ENCODE measurements at places on chromosomes 6 and 20.

DNA sequence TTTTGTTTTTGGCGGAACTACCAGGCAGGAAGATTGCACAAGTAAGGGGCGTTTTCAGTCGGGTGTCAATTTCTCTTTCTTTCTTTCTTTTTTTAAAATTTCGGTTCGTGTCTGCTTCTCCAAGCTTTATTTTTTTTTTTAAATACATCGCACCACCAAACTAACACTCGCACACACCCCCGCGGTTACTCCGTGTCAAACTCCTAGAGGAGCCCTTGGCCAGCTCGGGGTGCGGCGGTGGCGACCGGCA is 338 bp downstream of the UTRN start:
- no peak for DNase-seq

- no peak for DNase-seq
Observed at GRCh38 chr20:16423311-16424212, 149.7 kb downstream of the KIF16B start.

- no peak for DNase-seq
Observed at GRCh38 chr6:109087661-109088264, 6.9 kb downstream of the SESN1 start.

DNA sequence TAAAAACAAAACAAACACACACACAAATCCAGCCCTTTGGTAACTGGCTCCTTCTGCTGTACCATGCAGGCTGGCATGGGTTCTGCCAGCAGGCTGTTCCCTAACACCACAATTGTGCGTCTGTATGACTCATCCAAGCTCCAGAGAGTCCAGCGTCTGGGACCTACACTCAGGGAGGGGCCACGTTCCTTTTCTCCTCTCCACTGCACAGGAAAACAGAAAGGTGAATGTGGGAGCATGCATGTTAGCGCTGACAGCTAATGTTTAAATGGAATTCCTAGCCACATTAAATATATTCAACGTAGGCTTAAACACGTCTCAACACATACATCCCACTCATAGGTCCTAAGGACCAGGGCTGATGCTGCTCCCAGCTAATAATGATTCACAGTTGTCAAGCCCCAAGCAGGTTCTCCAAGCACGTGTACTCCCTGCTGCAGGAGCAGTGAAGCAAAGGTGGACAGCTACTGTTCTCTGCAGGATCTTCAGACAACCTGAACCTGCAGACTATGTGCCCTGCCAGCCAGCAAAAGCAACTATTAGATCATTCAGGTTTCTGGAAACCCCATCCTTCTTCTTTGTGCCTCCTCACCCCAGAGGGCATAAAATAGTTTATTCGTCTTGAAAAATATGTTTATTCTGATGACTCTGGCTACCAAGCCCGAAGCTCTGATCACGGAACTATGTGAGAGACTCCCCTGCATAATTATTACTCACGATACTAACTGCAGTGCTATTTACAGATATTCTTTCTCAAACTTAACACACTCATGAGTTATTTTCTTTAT is 20.9 kb downstream of the MAP1LC3A start:
- DNase-seq = no peak

GRCh38 chr6:120918137-120918536 is 416.1 kb downstream of the TBC1D32 start:
- no peak for DNase-seq

DNA sequence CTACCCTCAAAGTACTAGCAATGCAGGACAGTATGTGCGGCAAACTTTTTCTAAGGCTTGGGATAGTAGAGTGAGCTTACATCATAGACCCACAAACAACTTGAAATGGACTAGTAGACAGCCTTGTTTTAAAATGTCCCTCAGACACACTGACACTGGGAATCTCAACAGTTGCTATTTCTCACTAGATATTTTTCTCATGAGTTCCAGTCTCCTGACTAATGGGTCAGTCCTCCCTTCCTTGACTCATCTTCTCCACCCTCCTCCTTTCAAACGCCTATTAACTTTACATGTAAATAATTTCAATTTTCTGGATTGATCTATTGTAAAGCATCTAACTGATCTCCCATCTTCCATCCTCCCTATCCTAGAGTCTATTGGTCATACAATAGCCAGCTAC is 308.3 kb upstream of the PREP start:
- no peak for DNase-seq

DNA sequence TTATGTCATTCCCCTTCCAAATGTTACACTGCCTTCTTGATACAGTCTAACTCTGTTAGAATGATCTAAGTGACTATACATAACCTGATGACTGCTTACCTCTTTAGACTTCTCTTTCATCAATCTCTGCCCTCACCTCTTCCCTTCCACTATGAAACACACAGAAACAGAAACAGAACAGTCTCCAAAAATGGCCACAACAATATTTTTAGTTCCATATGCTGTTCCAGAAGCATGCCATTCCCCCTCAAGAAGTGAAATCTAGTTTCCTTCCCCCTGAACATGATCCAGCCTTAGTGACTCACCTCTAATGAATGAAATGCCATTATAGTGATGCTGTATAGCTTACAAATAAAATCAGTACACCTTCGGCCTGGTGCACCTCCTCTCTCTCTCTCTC is 229.3 kb upstream of the TENT5A start:
- DNase-seq = no peak

DNA sequence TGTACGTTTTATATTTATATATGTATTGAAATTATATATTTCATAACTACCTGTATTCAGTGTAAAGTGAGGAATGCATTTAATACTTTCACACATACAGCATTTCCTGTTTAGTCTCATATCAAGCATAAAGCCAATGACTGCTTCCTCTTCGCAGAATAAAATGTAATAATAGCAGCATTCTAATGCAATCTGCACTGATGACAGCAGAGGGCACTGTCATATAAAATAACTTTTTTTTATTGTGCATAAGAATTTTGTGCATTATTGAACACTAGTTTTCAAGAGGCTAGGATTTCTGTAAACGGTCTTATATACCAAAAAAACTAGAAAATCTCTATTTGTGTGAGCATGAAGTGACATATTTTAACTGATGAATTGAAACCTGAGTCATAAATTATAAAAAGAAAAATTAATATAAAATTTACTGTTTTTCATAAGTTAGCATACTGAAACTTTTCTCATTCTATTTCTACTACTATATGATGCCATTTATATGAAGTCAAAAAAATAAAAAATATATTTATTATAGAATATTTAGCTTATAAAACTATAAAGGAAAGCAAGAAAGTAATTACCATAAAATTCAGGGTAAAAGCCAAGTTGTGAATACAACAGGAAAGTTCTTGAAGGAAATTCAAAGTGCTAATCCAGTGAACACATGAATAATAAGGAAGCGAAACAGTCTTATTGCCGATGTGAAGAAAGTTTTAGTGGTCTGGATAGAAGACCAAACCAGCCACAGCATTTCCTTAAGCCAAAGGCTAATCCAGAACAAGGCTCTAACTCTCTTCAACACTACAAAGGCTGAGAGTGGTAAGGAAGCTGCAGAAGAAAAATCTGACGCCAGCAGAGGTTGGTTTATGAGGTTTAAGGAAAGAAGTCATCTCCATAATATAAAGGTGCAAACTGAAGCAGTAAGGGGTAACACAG is 36.3 kb downstream of the RNF146 start:
- no peak for DNase-seq

DNA sequence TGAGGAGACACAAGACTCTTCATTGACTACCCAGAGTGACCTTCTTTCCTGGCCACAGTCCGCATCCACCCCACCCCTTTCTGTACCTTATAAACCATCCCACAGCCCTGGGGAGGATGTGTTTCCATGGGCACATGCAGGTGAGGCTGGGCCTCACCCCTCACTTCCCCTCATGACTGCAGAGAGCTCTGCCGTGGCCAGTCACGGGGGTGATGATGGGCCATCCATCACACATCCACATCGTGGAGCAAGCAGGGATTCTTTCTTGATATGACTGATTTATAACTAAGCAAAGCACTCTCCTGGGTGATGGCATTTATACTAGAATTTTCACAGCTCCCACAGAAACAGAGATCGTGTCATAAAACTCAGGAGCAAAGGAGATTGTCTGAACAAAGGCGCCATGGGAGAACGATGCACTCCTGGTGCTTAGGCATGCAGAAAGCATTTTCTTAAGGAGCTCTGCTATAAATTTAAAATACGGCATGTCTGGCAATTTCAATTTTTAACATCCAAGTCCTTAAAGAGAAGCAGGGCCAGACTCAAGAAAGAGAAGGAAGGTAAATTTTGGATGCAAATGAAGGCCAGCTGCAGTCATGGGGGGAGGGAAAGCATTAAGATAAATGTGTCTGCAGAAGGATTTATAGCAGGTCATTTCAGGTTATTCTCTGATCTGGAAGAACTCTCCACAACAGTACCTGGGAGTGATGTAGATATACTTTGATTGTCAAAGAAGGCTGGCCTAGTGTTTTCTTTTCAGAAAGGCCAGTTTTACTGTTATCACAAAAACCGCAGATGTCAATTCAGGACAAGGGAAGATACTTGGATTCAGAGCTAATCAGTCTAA is 777.0 kb downstream of the C6orf118 start:
- DNase-seq = no peak

DNA sequence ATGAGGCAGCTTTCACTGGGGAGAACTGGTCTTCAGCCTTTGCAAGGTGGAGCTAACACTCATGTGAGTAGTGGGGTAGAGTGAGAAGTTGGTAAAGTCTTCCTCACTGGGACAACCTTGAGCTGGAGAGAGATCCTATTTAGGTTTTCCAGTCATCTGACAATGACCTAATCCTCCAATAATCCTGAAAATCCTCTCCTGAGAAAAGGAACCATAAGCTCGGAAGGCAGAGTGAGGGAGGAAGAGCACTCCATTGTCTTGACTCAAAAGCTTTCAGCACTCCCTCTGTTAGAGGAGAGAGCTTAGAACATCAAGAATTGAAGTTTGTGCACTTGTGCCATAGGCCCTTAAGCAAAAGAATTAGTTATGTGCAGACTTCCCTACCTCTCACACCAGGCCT is 77.8 kb downstream of the TRAM2 start:
- DNase-seq = no peak

- DNase-seq = no peak
Observed at GRCh38 chr20:4227085-4227821, 211.9 kb upstream of the RNF24 start.

- no peak for DNase-seq
Observed at GRCh38 chr20:63118303-63119120, 97.4 kb downstream of the YTHDF1 start.

DNA sequence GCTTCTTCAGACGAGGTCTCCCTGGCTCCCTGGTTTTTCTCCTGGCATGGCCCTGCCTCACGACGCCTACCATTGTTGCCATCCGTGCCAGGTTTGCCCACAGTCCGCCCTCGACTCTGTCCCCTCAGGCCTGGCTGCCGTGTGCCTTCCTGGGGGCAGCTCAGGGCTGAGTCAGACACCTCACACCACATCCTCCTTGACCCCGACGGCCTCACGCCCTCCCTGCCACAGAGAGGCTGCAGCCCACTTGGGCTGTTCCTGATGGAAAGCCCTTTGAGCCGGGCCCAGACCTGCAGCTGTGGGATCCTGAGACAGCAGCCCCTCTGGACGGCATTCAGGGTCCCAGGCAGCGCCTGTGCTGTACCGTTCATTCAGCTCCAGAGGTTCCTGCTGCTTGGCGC is 108.3 kb downstream of the PSMB1 start:
- no peak for DNase-seq

- DNase-seq = no peak
Observed at GRCh38 chr6:108562503-108562993, 1.8 kb downstream of the FOXO3 start.

DNA sequence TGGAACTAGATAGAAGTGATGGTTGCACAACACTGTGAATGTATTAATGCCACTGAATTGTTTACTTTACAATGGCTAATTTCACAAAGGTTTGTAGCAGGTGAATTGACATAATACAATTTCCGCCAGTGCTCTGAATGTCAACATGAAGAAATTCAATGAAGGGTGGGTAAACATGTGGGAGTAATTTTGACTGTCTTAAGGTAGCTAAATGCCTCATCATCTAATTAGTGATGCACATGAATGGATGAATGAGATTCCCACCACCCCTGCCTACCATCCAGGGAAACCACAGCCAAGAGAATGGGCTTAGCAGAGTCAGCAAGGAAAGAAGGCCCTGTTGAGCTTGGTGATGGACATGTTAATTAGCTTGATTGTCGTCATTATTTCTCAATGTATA is 275.3 kb downstream of the ALDH8A1 start:
- no peak for DNase-seq

GRCh38 chr20:9483131-9483530 is 31.3 kb upstream of the LAMP5 start:
- DNase-seq = no peak

GRCh38 chr6:169725125-169726048 is 1.1 kb upstream of the PHF10 start:
- DNase-seq = no peak

- DNase-seq = no peak
Observed at GRCh38 chr20:17870086-17870740, 98.4 kb downstream of the SNX5 start.

DNA sequence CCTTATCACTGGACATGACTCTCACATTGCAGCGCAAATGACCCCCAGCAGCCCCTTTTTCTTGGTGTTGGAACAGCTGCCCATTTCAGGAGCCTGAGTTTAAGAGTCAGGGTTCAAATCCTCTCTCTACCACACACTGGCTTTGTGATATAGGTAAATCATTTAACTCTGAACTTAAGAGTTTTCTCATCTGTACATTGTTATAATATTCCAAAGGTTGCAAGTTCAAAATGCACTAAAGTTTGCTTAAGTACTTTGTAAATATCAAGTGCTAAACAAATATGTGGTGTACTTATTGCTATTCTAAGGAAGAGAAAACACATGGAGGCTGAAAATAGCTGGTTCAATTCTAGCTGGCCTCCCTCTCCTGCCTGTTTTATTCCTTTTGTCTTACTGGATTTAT is 39.3 kb upstream of the PBOV1 start:
- no peak for DNase-seq

DNA sequence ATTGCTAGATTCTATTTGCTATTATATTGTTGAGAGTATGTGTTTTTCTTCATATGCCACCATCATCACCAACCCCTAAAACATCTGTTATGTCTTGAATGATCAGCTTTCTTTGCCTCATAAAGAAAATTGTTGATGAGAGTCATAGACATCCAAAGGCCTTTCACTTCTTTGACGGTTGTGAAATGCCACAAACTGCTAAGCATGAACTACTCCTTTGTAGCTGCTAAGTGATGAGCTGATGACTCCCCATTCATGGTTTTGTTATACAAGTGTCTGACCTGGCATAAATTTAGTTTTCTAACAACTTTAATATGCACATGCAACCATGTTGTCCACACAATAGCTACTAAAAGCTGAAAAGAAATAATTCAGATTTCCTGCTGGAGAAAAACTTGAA is 684 bp upstream of the MED23 start:
- no peak for DNase-seq

GRCh38 chr6:134835993-134836392 is 113.9 kb downstream of the ALDH8A1 start:
- no peak for DNase-seq

DNA sequence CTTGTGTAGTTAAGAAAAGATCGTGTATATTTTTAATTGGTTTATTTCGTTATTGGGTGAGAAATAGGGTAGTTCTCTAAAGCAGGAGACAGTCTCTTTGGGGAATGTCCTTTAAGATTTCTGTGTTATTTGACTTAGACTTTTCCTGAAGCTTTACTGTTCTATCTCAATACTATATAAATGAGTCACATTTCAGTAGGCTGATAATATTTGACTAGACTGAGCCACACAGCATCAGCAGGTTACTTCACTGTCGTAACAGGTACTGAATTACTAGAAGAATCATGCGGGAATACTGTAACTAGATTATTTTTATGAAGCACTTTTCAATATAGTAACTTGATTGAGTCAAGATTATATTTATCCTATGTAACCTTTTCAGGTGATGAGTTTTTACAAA is 1.4 kb downstream of the SMAP1 start:
- DNase-seq = no peak
